ENCODE measurements at places on chromosomes 11 and 22.
A peak's percentile ranks its signal among the peaks of the same experiment; 100 is the strongest.

DNA sequence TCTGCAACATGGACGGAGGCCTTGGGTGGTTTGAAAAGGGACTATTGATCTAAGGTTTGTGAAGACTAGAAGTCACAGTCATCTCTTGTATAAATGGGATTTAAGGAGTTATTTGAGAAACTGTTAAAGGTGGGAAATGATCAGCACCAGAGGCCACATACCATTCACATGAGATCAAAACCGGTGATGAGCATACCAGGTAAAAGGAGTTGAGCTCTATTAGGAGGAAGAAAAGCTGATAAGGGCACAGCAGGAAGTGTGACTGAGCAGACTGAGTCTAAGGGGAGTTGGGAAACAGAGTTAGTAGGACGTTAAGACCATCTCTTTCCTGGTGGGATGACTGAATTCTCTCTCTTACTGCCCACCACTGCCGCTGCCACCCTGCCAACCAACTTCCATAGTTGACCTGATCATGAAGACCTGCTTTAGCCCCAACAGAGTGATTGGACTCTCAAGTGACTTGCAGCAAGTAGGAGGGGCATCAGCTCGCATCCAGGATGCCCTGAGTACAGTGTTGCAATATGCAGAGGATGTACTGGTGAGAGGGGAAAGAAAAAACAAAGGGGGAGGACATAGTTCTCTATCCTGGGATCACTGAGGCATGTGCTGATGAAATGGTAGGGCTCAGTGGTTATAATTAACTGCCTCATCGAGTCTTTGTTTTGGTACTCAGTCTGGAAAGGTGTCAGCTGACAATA, 7.6 kb downstream of the EIF3F start:
- no peak for DNase-seq

GRCh38 chr11:100863080-100863581, 176.0 kb downstream of the ARHGAP42 start:
- DNase-seq: no peak

DNA sequence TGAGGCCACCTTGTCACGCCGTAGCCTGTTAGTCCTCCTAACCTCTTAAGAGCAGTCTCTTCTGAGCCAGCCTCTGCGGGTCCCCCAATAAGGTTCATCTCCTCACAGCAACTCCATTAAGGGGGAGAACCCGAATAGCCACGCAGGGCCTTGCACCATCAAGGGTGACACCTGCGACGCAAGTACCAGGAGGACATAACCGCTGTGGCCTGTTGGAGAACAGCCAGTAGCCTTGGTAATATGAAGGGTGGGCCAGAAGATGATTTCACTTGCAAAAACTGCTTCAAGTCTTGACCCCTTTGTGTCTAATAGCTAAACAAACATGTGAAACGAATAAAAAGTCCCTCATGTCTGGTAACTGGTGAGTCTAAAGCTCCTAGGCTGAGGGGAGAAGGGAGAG, 14.8 kb downstream of the ARFGAP2 start:
- DNase-seq: no peak

DNA sequence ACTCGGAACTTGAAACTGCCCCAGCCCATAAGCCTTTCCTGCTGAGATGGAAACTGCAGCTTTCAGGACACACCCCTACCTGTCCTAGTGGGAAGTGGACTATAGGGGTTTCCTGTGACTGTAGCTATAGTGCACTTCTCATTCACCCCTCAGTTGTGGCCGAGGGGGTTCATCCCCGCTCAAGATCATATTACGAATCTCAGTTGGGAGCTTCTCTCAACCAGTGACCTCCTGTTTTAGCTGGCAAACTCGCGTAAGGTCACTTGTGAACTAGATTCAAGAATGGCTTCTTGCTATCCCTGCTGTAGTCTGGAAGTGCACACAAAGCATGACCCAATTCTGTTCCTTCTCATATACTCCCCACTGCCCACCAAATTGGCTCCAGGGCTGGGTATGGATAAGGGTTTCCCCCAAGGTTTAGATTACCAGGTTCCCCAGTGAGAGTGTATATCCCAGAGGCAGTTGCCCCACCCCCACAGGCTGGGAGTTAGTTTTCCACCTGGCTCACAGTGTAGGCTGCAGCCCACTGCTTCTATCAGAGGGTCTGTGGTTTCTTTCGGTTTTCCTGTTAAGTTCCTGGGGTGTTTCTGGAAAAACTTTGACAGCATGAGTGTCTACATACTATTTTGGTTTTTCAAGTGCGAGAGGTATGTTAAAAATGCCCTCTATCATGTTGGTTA, 812.9 kb downstream of the JRKL start:
- no peak for DNase-seq

DNA sequence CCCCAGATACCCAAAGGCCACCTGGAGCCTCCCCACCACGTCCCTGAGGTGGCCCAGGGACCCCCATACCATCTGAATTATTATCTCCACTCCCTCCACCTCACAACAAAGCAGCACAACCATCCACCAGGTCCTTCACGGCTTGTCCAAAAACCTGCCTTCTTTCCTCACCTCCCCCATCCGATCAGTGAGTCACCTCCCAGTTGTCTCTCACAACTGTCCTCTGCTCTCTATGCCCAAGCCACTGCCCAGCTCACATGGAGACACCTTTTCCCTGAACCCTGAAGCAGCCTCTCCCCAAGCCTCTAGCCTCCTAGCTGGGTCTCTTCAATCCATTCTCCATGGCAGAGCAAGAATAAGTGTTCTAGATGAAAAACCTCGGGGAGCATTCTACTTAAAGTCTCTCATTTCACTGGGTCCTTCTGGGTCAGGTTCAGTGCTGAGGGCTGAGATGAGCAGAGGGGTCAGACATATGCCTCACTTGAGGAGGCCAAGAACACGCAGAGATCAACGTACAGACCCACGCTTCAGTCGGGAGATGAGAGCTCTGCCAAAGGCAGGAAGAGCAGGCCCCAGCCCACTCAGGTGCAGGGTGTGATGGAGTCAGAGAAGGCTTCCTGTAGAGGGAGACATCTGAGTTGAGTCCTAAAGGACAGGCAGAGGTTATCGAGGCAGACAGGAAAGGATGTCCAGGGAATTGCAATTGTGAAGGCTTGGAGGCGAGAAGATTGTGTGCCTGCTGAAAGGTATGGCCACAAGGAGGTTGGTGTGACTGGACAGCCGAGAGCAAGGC, 74.7 kb downstream of the PDE2A start:
- DNase-seq: no peak

DNA sequence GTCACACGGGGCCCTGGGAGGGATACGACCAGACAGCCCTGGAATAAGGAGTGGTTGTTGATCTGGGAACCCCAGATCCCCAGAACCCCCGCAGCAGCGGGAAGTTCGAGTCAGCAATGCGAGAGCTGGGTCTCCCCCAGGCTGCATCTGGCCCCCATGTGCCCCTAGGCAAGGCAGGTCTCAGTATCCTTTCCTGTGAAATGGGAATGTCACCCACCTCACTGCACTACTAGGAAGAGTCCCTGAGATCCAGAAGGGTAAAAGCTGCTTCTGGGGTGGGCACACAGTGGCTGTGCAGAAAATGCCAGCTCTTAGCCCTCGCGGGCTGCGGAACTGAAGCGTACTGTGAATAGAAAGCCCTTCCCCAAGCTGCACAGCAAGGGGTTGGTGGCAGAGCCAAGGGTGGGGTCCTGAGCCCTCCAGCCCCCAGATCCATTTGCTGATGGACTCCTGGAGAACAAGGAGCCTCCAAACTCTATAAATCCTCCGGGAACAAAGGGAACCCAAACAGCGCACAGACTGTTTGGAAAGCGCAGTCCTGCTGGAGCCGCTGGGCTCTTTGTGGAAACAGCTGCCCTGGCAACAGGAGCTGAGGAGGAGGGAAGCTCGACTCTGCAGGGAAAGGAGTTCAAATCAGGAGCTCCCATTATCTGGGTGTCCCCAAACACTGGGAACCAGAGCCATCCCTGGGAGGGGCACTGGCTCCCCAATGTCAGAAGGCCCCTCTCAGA, 68.2 kb upstream of the SHISAL1 start:
- no peak for DNase-seq

GRCh38 chr11:81655351-81655750, 1078.3 kb downstream of the FAM181B start:
- no peak for DNase-seq

GRCh38 chr11:87180742-87181141, 143.0 kb downstream of the TMEM135 start:
- DNase-seq: no peak

DNA sequence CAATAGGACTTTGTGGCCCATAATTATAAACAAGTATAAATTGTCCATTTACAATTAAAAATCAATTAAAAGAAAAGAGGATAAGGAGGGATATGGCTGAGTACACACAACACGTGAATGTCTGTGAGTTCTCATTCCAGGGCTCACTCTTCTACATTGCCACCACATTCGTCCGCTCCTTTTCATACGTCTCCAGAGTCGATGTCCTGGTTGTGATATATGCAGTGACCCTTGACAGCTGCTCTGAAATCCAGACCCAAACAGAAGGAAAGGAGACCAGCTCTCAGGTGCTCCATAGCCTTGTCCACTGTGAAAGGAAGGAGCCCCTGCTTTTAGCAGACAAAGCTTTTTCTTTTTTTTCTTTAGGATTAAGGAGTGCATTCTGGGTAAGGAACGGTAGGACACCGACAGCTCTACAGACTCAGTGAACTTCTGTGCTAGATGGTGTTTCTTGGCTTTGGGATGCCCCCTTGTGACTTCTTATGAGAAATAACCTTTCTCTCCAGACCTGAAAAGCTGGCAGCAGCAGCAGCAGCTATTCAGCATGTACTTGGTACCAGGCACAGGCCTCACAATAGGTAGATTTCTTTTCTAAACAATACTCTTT, 19.7 kb upstream of the DNAJB13 start:
- peak; percentile 11 for DNase-seq

- no peak for DNase-seq
Observed at GRCh38 chr11:64298966-64299846, 952 bp upstream of the CATSPERZ start.

DNA sequence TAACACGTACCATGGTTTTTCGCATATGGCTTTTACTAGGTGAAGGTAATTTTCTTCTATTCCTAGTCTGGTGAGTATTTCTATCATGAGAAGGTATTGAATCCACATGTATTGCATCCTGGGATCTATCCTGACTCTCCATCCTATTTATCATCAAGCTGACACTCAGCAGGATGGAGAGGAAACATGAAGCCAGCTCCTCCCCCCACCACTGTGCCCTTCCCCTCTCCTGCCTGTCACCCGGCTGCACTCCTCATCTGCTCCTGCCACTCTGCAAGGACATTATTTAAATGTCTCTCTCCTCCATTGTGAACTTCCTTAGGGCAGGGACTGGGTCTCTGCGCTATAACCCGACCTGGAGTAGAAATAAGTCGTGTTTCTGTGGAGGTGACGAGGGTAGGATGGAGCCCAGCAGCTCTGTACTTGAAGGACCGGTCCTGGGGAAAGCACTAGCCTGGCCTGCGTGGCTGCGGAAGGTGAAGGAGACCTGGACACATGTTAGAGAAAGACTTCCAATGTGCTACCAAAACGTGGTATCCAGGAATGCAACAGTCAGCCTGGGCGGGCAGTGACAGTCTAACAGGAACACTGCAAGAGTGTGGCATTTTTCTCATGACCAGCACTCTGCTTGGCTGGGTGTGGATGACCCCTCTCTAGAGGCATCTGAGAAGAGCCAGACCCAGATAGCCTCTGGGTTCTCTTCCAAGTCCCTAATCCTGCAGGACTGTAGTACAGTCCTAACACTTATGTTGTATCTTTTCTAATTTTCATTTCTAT, 111.2 kb downstream of the MICAL3 start:
- no peak for DNase-seq

DNA sequence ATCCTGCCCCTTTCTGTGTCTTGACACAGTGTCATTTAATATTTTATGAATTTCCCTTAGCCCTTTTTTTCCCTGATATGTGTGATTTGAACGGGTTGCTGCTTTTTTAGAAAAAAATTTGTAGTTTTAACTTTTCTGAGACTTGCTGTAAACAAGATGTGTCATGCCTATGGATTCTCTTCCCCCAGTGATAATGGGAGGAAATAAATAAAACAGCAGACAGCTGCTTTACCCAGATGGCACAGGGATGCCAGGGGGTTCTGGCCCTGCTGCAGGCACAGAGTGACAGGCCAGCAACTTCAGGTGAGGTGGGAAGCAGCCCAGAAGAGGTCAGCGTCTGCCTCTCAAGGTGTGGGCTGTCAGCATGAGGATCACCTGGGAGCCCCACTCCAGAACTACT, 266.9 kb downstream of the KIRREL3 start:
- DNase-seq: no peak

- peak; percentile 59 for DNase-seq
Observed at GRCh38 chr11:63564056-63564774, 1.0 kb upstream of the PLAAT2 start.

GRCh38 chr11:13152264-13152663, 125.3 kb upstream of the BMAL1 start:
- no peak for DNase-seq

DNA sequence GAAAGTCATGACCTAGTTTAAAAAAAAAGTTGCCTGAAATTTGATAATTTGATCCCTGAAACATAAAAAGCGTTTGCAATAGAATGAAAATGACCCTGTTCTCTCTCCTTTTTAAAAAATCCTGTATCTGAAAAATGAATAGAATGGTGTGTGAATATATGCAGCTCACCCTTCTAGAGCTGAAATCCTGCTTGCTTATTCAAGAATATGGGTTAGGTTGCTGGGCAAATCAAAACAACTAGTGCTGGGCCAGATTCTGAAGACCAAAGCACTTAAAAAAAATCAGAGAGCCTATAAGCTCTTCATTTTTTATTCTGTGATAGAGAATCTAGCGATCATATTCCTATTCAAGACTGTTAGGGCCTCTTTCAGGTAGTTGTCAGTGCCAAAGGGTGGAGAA, 131.6 kb downstream of the MPPED2 start:
- DNase-seq: no peak

DNA sequence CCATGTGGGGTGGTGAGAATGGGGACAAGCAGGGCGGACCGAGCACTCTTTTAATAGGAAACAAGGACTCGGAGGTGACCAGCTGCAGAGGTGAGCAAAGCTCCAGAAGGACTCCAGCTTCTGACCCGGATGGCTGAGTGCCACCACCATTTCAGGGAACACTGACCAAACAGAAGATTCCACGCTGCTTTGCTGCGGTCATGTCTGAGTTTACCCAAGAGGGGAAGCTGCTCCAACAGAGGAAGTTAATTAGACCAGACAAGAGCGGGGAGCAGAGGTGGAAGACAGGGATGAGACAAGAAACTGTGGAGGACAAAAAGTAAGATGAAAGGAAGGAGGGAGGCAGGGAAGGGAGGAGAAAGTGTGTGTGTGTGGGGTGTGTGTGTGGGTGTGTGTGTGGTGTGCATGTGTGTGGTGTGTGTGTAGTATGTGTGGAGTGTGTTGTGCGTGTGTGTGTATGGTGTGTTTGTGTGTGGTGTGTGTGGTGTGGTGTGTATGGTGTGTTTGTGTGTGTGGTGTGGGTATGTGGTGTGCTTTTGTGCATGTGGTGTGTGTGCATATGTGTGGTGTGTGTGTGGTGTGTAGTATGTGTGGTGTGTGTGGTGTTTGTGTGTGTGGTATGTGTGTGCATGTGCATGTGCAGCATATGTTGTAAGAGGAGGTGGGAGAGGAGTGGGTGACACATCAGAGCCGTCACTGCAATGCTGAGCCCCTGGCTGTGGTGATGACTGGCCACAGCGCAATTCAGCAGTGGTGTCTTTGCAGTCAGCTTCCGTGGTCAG, 82.2 kb upstream of the AKIP1 start:
- DNase-seq: no peak
